ENCODE measurements at places on chromosomes 2 and 18. TPM values are rescaled to one million over a fixed set of nuclear protein-coding genes. Genes with fewer than 3 reads are reported as not detected.

The LYPD1 gene
- not detected for total RNA-seq

The CWC22 gene
- total RNA-seq = 12.0 TPM

The MFF gene
- total RNA-seq = 88.0 TPM

The CCL20 gene
- total RNA-seq = not detected

All from left ventricle myocardium inferior (tissue), 1 donor.